Activated B cell treated with CpG ODN at 0.5 μM for 24 hours (primary cell): ENCODE measurements at places on chromosomes 2 and 18. TPM values are rescaled to one million over a fixed set of nuclear protein-coding genes. Genes with fewer than 3 reads are reported as not detected.

The GLI2 gene
- total RNA-seq: not detected in 2 replicates

The ID2 gene
- total RNA-seq: 6.4 and 8.1 TPM in 2 replicates

DNA sequence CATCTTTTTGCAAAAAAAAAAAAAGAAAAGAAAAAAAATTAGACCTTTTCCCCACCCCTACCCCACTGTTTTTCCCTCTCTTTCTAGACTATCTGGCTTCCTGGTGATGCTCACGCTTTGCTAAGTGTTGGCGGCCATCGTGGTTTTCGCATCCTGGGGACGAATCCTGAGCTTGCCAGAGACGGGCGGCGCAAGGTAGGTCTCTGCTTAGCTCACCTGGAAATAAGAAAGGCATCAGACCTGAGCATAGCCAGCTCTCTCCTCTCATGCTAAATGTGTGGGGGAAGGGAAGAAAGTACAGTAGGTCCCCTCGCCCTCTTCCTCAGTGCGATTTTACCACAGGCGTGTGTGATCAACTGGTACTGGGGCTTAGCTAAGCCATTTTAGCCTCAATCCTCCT is 90.5 kb downstream of the KLHL29 start:
- DNase-seq: no peak

DNA sequence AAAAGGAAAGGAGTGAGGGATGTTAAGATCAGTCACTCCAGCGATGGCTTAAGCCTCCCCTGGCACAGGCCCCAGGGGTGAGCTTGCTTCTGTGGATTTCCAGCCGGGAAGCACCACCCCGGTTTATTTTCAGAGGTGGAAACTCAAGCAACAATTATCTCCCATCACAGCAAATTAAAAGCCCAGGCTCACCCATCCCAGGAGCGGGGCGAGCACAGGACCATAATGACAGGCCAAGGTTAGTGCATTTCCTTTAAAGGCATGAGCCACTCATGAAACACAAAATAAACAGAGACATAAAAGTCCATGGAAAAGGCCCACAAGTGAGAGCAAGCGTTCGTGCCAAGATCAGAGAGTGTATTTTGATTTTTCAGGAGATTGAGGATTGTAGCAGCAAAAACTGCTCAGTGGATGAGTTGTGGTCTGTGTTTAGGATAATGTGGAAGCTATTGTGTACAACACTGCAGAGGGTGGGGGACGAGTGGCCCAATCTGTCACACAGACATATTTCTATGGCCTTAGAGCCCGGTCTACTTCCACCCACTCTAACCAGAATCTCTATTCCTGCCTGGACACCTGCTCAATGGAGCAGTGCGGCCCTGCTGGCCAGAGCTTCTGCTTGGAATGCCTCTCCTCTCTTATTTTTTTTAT is 111.4 kb upstream of the CDC42EP3 start:
- DNase-seq: no peak

The MFSD2B gene
- total RNA-seq: not detected in 2 replicates

DNA sequence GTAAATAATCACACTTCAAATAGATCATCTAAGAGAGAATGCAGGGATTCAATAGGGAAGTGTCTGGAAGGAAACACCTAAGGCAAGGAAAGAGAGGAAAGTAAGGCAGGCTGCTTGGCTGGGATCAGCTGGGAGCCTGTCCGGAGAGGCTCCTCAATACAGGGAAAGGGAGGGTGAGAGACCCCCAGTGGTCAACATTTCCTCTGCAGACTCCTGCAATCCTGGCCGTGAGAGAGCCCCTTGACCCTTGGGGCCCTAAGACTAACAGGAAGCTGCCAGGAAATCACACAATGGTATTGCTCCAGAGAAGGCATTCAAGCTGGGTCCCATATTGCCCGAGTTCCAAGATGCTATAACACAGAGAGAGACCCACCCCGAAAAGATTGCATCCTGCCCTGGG is 549.4 kb downstream of the NYAP2 start:
- DNase-seq: no peak

- DNase-seq: no peak
Observed at GRCh38 chr2:229417176-229417575, 146.1 kb upstream of the PID1 start.

DNA sequence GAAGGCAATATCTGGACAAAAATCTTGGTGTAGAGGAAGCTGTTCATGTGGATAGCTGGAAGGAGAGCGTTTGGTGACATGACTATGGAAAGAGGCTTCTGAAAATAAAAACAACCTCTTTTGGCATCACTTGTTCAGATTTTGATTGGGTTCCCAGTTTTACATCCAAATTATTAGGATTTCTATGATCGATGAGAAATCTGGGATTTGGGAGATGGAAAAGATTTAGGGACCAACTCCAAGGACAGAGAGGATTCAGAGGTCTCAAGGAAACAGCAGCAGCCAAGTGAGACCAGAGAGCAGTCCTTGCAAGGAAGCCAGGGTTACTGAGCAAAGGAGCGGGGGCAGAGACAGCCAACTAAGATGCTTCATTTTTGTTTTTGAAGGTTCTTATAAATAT is 441.7 kb downstream of the TRIB2 start:
- no peak for DNase-seq

The IL1RL1 gene
- not detected in 2 replicates for total RNA-seq

The KANSL1L gene
- total RNA-seq: 13.1 and 14.2 TPM in 2 replicates

DNA sequence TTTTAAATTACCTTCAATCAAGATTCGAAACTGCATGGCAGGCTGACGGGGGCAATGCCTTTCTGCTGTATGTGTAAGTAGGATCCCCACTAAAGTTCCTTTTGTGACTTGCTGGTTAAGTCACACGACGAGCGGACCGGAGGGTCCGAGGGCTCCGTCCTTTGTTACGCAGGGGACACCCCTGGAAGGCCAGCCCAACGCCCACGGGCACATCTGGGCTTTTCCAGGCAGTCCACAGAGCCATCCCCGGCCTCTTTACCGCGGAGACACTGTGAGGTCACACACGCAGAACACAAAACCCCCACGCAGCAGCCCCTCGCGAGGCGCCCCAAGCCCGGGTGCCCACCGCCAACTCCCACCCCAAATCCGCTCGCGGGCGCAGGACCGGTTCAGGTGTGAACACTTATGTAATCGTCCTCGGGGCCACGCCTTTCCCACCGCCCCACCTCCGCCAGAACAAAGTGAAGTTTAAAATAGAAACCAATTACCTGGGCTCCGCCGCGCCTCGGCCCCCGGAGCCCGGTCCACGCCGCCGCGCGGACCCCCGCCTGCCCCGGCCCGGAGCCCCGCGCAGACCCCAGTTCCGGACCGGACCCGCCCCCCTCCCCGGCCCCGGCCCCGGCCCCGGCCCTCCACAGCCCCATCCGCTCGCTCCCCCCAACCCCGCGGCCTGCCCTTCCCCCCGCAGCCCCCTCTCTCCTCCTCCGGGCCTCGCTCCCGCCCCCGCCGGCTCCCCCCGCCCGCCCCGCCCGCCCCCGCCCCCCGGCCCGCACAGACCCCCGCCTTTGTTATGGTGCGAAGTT is 4.2 kb downstream of the ZNF516 start:
- peak; percentile 44 for DNase-seq

DNA sequence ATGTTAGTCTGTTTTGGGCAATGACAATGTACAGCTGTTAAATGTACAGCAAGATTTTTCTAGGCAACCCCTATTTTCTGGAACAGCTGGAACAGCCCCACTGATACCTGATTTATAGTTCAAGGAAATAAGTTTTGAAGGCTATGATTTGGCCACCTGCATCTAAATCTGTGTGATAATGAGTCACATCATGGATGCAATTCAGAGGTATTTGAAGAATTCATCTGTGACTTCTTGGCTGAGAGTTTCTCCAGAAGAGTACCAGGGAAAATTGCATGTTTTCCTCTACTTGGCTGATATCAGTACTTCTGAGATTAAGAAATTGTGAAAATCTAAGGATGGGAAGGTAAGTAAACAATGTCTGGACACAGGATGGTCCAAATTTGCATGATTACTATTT is 40.7 kb upstream of the NT5C1B start:
- DNase-seq: no peak

- DNase-seq: no peak
Observed at GRCh38 chr2:20052861-20053281, 1.4 kb upstream of the LAPTM4A start.

The SLC16A14 gene
- total RNA-seq: 2.9 and 3.7 TPM in 2 replicates

DNA sequence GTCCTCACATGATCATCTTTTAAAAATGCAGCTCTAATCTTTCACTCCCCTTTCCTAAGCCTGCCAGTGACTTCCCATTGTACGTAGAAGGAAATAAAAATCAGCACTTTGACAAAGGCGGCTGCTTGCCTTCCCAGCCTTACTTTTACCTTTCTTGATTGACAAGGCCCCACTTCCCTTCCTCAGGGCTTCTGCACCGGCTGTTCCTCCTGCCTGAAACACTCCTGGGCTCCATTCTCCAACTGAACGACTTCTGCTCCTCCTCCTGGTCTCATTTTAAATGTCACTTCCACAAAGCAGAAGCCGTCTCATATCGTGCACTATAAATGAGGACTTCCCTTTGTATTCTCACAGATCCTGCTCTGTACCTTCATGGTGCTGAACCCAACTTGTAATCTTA is 56.1 kb downstream of the OSBPL6 start:
- DNase-seq: no peak

The DES gene
- total RNA-seq: not detected in 2 replicates

DNA sequence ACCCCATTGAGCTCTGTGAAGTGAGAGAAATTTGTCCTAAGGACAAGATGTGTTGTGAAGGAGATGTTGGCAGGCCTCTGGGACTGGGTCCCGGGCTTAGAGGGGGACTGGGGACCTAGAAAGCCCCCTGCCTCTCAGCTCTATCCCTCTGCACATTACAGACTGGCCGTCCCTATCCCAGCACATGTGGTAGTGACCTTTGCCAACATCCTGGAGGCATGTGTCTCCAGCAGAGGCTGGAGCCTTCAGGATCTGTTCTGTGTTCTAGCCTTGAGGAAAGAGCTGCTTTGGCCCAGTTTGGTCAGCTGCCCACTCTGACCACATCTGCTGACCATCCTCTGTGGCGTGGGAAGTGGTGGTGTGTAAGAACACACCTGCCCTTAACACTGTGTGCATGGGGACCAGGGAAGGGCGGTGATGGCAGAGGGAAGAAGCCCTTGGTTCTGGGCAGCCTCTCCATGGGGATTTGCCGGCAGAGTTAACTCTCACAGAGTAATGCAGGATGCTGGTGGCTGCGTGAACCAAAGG is 33.4 kb downstream of the NCK2 start:
- no peak for DNase-seq

DNA sequence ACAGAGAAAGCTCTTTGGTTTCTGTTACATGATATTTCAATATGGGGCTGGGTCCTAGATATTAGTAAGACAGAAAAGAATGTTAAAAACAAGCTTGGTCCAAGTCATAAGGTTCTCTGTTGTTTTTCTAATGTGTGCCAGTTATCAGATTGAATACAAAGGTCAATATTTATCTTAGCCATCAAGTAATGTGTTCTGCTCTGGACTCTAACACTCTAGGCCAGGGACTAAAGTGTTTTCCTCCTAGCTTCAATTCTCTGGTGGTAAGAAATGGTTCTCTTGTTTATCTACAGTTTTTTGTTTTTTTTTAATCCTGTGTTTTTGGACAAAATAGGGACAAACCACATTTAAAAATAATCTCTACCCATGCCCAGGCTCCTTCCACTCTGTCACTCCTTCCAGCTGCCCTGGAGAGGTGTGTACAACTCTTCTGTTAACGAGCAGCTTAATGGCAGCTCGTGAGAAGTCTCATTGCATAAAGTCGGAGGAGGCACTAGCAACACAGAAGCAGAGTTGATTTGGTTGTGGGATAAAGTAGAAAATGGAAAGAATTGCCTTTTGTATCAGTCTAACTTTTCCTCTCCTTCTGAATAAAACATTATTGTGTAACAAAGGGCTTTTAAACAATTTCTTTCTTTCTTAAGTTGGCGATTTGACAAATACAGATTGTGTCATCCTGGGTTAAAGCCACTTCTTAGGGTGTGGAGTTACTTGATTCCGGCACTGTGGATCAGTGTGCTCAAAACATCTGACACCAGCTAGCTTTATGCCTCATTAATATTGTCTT is 8.0 kb upstream of the SESTD1 start:
- no peak for DNase-seq

DNA sequence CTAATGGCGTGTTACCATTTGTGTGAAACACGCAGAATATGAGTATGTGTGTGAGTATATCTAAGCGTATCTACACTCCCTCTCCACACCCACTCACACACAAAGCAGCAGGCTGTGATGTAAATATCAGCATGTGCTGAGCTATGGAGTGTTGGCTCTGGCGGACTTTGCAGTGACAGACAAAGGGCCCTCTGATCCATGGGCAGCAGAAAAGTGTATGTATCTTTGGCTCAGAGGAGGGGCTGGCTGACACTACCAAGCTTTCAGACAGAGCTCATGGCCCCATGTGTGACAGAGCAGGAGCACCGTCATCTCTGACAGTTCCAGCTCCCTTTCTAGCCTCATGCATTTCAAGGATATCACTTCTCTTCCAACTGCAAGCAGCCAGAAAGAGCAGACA is 57.2 kb upstream of the ASB18 start:
- no peak for DNase-seq

DNA sequence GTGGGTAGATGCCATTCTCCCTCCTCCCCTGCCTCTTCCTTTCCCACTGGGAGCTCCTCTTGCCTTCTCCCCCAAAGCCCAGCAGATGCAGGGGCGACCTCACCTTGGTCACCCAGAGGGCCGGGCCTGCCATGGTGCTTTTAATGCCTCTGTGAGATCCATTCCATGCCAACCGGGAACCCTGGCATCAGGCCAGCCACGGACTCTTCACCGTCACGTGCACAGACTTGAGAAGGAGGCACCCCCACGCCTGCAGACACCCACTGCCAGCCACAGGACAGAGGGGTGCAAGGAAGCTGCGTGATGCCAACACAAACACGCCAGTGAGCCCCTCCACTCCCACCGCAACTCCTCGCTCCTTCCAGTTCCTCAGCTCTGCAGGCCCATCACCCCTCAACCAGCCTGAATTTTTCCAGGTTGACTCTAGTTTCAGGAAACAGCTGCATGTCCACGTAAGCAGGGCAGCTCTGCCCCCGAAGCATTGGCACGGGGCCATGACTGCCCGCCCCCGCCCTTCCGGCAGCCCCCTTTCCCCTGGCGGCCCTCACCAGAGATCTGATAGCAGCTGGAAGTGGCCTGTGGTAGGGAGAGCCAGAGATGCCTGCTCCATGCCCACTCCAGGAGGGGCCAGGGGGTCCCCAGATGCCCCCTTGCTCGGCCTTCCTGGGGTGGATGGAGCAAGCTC is 50.8 kb downstream of the DNMT3A start:
- no peak for DNase-seq

- DNase-seq: no peak
Observed at GRCh38 chr18:44258086-44258485, 422.6 kb upstream of the SETBP1 start.

The GPATCH11 gene
- 30.7 and 32.9 TPM in 2 replicates for total RNA-seq

The RFX8 gene
- total RNA-seq: not detected in 2 replicates

The IL1B gene
- 0.53 and 0.71 TPM in 2 replicates for total RNA-seq

DNA sequence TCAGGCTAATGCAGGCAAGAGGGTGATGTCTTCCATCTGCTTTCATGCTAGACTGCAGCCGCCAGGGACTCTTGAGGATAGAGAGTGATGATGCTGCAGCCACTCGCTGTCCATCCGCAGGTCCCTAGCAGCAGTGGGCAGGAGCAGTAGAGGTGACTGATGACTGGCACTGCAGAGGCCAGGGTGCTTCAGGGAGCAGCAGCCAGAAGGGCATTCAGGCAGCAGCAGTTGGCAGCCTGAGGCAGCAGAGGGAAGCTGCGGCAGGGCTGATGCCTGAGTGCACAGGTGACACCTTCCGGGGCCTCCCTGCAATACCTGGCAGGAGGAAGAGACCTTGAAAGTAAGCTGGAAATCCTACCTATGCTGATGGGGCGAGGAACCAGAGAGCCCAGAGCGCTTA is 214.2 kb downstream of the ICOS start:
- DNase-seq: no peak

The NR4A2 gene
- total RNA-seq: 6.7 and 7.5 TPM in 2 replicates

GRCh38 chr2:88024509-88024908 is 8.2 kb upstream of the RNU2-63P start:
- DNase-seq: no peak
